ENCODE measurements at places on chromosomes 2 and 18. TPM values are rescaled to one million over a fixed set of nuclear protein-coding genes. Genes with fewer than 3 reads are reported as not detected.

Gene ATG4B
- total RNA-seq = 76.0 TPM

Gene SPP2
- not detected for total RNA-seq

Gene PUM2
- 92.5 TPM for total RNA-seq

Gene KLHL41
- 2.8 TPM for total RNA-seq

Gene DSG1
- not detected for total RNA-seq

Gene HDLBP
- total RNA-seq = 263 TPM

Gene RND3
- 43.6 TPM for total RNA-seq

DNA sequence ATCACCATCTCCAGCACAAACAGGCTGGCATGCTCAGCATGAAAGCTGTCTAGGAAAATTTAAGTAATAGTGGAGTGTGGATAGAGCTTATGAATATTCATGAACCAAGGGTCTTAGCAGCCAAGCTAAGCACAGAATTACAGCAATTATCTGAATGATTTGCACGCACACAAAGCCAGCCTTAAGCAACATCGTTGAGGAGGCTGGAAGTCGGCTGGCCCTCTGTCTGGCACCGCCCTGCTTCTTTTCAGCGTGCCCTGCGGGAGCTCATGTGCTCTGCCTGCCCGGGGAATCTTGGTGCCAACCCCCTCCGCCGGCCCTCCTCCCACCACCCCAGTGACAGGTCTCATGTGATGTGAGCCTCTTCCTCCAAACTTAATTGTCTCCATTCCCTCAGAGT, 540.1 kb downstream of the CMPK2 start:
- no peaks in the 10 kb centered on the region for H3K27me3 ChIP-seq
- H3K36me3 ChIP-seq = no peaks in the 10 kb centered on the region
- no peak overlapping the region for H3K27ac ChIP-seq

DNA sequence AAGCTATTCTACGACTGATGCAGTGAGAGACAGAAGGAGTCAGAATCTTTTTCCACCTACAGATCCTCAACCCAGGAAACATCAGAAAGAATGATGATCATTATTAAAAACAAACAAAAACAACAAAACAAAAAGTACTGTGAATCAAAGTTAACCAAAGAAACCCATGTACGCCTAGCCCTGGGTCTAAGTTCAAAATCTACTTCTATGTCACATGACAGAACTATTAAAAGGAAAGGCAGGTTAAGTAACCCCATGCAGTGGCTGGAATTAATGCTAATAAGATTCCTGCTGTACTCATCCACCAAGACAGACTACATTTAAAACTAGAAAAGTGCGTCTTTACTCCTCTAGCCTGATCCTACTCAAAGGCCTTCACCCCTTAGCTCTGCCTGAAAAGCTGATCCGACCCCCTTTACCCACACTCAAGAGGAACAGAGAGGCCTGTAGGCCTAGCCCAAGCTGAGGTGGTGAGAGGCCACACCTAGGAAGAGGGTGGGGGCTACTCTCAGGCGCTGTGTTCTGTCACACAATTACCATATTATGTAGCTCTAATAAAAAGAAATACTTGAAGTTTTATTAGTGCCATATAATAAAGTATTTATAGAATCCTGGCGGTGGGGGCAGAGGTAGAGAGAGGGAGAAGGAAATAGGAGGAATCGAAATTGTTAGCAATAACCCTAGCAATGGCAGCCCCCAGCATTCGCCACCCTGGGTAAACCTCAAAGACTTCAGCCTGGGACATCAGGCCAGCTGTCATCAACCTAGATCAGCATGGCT, 37.1 kb downstream of the NHEJ1 start:
- H3K4me3 ChIP-seq = no peak overlapping the region
- H3K27ac ChIP-seq = no peak overlapping the region
- no peaks in the 10 kb centered on the region for H3K27me3 ChIP-seq
- H3K36me3 ChIP-seq = no peaks in the 10 kb centered on the region
- no peaks in the 10 kb centered on the region for H3K4me1 ChIP-seq

DNA sequence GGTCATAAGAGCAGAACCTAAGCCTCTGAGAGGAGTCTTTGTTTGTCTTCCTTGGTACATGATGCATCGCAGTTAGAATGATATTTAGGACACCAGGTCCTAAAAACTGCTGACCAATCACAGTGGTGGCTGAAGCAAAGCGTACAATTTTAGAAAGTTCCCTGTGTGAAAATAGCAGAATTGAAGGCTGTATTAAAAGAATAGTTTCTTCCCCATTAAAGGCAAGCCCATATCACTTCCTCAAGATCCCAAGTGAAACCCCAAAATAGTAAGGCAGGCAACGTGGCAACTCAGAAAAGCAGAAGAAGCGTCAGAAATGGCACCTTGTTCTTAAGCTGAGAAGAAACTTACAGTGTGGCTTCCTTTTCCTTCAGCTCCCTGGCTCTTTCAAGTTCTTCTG, 154.8 kb upstream of the PGAP1 start:
- no peak overlapping the region for H3K27ac ChIP-seq
- DNase-seq = no peak
- H3K4me3 ChIP-seq = no peak overlapping the region
- peaks cover 17% of the 10 kb centered on the region for H3K4me1 ChIP-seq
- H3K36me3 ChIP-seq = no peaks in the 10 kb centered on the region

- peak; percentile 66 for DNase-seq
- no peaks in the 10 kb centered on the region for H3K27me3 ChIP-seq
- H3K4me3 ChIP-seq = no peak overlapping the region
- no peaks in the 10 kb centered on the region for H3K4me1 ChIP-seq
- H3K36me3 ChIP-seq = no peaks in the 10 kb centered on the region
These were observed 21.5 kb upstream of the REEP1 start for GRCh38 chr2:86358957-86359356.

DNA sequence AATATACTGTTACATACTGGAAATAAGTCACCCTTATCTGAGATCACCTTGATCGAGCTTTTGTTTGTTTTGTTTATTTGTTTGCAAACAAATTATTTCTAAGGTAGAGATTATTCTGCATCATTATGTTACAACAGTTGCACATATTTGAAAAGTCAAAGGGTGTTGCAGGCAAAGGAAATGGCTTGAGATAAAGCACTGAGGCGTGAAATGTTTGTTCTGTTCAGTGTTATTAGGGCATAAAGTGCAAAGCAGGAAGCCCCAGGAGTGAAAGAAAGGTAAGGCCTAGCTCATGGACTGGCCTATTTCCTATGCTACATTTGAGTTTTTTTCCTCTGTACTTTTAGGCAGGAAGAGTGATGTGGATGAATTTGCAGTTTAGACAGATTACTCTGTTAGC, 1815.6 kb upstream of the LRRTM1 start:
- H3K27me3 ChIP-seq = no peaks in the 10 kb centered on the region
- peaks cover 10% of the 10 kb centered on the region for H3K4me1 ChIP-seq
- H3K27ac ChIP-seq = no peak overlapping the region
- no peaks in the 10 kb centered on the region for H3K36me3 ChIP-seq
- no peak for DNase-seq

- no peaks in the 10 kb centered on the region for H3K4me1 ChIP-seq
- H3K36me3 ChIP-seq = no peaks in the 10 kb centered on the region
- H3K27me3 ChIP-seq = no peaks in the 10 kb centered on the region
- H3K27ac ChIP-seq = no peak overlapping the region
- no peak overlapping the region for H3K4me3 ChIP-seq
These were observed 831.1 kb downstream of the GALR1 start for GRCh38 chr18:78080761-78081160.

- no peak overlapping the region for H3K4me3 ChIP-seq
- no peaks in the 10 kb centered on the region for H3K36me3 ChIP-seq
- no peak overlapping the region for H3K27ac ChIP-seq
- H3K27me3 ChIP-seq = no peaks in the 10 kb centered on the region
- DNase-seq = no peak
- H3K4me1 ChIP-seq = no peaks in the 10 kb centered on the region
These were observed 68.7 kb downstream of the RHBDD1 start for GRCh38 chr2:226904592-226904991.

- no peak overlapping the region for H3K4me3 ChIP-seq
- H3K4me1 ChIP-seq = no peaks in the 10 kb centered on the region
- DNase-seq = no peak
- H3K36me3 ChIP-seq = no peaks in the 10 kb centered on the region
- H3K27me3 ChIP-seq = no peaks in the 10 kb centered on the region
These were observed 80.9 kb upstream of the KYNU start for GRCh38 chr2:142796588-142796987.

- H3K4me3 ChIP-seq = peak overlapping the region; percentile 94
- H3K27ac ChIP-seq = peak overlapping the region; percentile 99
- H3K4me1 ChIP-seq = peaks cover 28% of the 10 kb centered on the region
- no peak for DNase-seq
- no peaks in the 10 kb centered on the region for H3K27me3 ChIP-seq
These were observed 697 bp downstream of the KCMF1 start for GRCh38 chr2:84971510-84972206.

- no peak for DNase-seq
- H3K4me3 ChIP-seq = no peak overlapping the region
- no peaks in the 10 kb centered on the region for H3K27me3 ChIP-seq
- no peaks in the 10 kb centered on the region for H3K36me3 ChIP-seq
- no peak overlapping the region for H3K27ac ChIP-seq
These were observed 4.6 kb upstream of the SEH1L start for GRCh38 chr18:12943215-12943614.

DNA sequence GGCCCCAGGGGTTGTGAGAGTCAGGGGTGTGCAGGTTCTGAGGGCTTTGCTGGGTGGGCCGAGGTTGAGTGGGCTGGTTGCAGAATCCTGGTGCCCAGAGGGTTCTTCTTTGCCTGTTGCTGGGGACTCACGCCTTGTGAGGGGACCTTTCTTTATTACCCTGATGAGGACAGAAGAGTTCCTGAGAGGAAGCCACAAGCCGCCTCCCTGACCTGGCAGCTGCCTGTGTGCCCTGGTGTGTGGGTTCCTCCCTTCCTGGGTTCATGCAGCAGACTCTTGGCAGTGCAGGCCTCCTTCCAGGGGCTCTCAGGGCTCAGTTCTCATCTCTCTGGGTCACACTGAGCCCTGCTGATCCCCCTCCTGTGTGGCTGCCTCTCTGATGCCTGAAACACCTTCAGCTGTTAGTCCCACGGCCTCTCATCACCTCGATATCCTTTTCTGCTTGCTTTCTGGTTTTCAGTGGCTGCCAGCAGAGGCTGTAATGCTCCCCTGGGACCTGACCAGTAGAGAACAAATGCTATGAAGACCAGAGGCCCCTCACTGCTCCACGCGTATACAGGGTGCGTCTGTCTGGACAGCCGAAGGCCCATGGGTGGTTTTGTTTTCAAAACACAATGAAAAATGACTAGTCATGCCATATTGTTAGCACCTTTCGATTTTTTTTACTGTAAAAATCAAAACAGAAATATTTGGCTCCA, 191.3 kb downstream of the AGAP1 start:
- no peak overlapping the region for H3K4me3 ChIP-seq
- H3K27me3 ChIP-seq = no peaks in the 10 kb centered on the region
- H3K4me1 ChIP-seq = peaks cover 31% of the 10 kb centered on the region
- no peak overlapping the region for H3K27ac ChIP-seq
- H3K36me3 ChIP-seq = no peaks in the 10 kb centered on the region

- peak; percentile 42 for DNase-seq
- H3K4me3 ChIP-seq = no peak overlapping the region
- H3K27me3 ChIP-seq = no peaks in the 10 kb centered on the region
- no peaks in the 10 kb centered on the region for H3K4me1 ChIP-seq
- H3K27ac ChIP-seq = no peak overlapping the region
- no peaks in the 10 kb centered on the region for H3K36me3 ChIP-seq
These were observed 194.6 kb downstream of the CYRIA start for GRCh38 chr2:16470936-16471490.

DNA sequence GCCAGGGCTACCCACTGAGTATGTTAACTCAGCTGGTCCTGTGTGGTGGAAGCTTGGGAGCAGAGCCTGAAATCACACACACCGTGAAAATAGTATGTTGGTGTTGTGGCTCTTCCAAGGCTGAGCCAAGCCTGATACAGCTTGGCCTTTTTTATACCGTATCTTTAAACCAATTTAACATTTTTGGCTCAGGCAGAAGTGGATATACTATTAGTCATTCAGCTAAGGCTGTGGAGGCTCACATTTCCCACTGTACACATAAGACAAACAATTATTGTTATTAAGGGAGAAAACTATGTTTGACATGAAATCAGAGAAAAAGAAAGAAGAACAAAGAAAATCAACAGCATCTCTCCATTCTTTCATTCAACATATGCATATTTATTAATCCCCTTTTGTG, 159.0 kb downstream of the BCL11A start:
- no peak for DNase-seq
- H3K36me3 ChIP-seq = no peaks in the 10 kb centered on the region
- no peaks in the 10 kb centered on the region for H3K27me3 ChIP-seq
- no peaks in the 10 kb centered on the region for H3K4me1 ChIP-seq
- H3K27ac ChIP-seq = no peak overlapping the region
- no peak overlapping the region for H3K4me3 ChIP-seq

DNA sequence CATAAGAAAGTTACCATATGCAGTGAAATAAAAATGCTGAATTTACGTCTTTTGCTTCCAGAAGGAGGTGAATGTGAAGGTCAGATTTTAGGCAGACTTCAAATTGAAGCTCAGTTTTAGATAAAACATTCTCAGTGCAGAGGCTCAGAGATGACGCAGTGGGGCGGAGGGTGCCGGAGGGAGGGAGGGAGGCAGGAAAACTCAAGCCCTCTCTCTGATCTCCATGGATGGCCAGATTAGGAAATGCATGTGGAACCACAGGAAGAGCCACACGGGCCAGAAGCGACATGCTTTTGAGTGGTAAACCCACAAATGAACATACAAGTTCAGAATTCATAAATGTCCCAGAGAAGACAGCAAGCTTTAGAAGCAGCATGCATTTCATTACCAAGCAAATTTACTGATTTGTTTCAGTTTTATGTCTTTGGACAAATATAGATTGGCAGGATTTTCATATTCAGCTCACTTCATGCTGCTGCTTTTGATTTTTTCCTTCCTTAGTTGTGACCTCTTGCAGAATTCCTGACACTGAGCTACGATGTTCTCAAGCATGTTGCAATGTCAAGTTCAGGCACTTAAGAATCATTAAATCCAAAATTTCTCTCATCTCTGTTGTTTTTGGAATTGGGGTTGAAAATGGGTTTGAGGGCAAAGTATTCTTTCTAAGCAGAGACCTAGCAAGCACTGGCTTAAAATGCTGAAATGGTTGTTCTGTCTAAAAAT, 29.7 kb upstream of the APCDD1 start:
- H3K27me3 ChIP-seq = no peaks in the 10 kb centered on the region
- no peak overlapping the region for H3K4me3 ChIP-seq
- H3K36me3 ChIP-seq = no peaks in the 10 kb centered on the region
- no peak overlapping the region for H3K27ac ChIP-seq
- H3K4me1 ChIP-seq = peaks cover 9% of the 10 kb centered on the region

GRCh38 chr2:98530114-98530513, 78.2 kb downstream of the COA5 start:
- no peaks in the 10 kb centered on the region for H3K27me3 ChIP-seq
- H3K4me3 ChIP-seq = no peak overlapping the region
- peaks cover 16% of the 10 kb centered on the region for H3K36me3 ChIP-seq
- no peak for DNase-seq
- no peak overlapping the region for H3K27ac ChIP-seq
- H3K4me1 ChIP-seq = no peaks in the 10 kb centered on the region

GRCh38 chr2:104872866-104873688, 19.2 kb downstream of the POU3F3 start:
- peak overlapping the region; percentile 56 for H3K4me3 ChIP-seq
- no peak overlapping the region for H3K27ac ChIP-seq
- peaks cover 21% of the 10 kb centered on the region for H3K4me1 ChIP-seq
- peaks cover 8% of the 10 kb centered on the region for H3K27me3 ChIP-seq
